ENCODE measurements at places on chromosomes 16 and 17. TPM values are rescaled to one million over a fixed set of nuclear protein-coding genes. Genes with fewer than 3 reads are reported as not detected.

- no peak overlapping the region for H3K4me3 ChIP-seq
- H3K4me1 ChIP-seq: no peaks in the 10 kb centered on the region
- no peaks in the 10 kb centered on the region for H3K36me3 ChIP-seq
- H3K27ac ChIP-seq: no peak overlapping the region
- DNase-seq: no peak
Measured at GRCh38 chr17:15216481-15216880, 48.6 kb downstream of the PMP22 start.

DNA sequence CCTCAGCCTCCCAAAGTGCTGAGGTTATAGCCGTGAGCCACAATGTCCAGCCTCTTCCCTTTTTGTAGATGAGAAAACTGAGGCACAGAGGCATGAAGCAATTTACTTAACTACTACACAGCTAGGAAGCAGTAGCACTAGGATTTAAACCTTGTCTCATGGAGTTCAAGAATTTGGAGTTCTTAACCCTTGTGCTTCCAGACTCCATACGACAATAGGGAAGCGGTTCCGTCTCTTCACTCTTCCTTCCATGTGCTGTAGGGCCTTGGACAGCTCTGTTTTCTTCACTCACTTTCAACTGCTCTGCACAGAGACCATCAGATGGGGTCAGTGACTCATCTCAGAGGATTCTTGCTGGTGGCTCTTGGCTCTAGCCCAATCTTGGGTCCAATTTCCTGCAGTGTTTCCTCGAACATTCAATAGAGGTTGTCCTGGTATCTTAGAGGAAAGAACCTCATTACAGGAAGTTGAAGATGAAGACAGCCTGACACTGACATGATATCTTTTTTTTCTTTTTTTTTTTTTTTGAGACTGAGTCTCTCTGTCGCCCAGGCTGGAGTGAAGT, 19.3 kb downstream of the ITGAL start:
- no peak for DNase-seq
- peaks cover 11% of the 10 kb centered on the region for H3K27me3 ChIP-seq
- no peak overlapping the region for H3K27ac ChIP-seq

- H3K27me3 ChIP-seq: no peaks in the 10 kb centered on the region
- peaks cover 54% of the 10 kb centered on the region for H3K36me3 ChIP-seq
- H3K4me3 ChIP-seq: no peak overlapping the region
- peaks cover 50% of the 10 kb centered on the region for H3K4me1 ChIP-seq
- H3K27ac ChIP-seq: no peak overlapping the region
Measured at GRCh38 chr17:81980707-81981343, 3.4 kb downstream of the ASPSCR1 start.

GRCh38 chr16:11501632-11502031, 85.1 kb downstream of the LITAF start:
- no peak overlapping the region for H3K4me3 ChIP-seq
- DNase-seq: no peak
- no peak overlapping the region for H3K27ac ChIP-seq
- H3K4me1 ChIP-seq: peaks cover 24% of the 10 kb centered on the region

DNA sequence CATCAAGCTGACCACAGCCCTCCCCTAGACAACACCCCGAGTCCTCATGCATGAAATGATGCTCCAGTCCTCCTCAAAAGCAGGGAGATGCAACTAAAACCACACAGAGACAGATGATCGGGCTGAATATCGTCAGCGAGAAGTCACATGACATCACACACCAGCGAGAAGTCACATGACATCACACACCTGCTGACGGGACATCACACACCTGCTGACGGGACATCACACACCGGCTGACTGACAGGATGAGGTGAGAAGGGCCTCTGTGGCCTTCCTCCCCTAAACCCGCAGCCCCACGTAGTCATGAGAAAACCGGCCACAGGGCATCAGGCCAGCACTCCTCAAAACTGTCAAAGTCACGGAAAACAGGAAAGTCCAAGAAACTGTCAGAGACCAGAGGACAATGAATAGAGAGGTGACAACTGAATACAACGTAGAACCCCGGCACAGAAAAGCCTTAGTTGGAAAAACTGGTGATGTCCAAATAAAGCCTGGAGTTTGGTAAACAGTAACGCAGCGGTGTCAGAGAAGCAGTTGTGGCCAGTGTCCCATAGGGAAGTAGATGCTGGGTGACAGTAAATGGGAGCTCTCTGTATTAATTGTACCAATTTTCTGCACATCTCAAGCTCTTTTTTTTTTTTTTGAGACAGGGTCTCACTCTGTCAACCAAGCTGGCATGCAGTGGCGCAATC, 14.3 kb downstream of the LITAF start:
- H3K36me3 ChIP-seq: peaks cover 20% of the 10 kb centered on the region
- no peaks in the 10 kb centered on the region for H3K27me3 ChIP-seq
- peaks cover 31% of the 10 kb centered on the region for H3K4me1 ChIP-seq
- H3K27ac ChIP-seq: peak overlapping the region; percentile 60

DNA sequence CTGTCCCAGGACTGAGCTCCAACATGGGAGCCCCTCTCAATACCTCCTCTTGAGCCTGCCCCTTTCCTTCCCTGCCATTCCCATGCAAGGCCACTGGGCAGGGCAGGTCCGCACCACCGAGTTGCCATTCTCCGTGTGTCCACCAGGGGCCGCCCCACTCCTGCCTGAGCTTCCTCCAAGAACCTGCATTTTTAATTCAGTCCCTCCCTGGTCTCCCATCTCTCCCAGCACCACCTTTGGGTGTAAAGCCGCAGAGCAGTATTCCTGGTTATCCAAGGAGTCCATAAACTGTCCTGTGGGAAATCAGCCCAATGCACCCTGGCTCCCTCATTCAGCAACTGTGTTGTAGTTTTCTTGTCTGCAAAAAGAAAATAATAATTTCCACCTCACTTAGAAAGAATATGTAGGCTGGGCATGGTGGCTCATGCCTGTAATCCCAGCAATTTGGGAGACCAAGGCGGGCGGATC, 15.9 kb upstream of the ANKRD40CL start:
- H3K27me3 ChIP-seq: no peaks in the 10 kb centered on the region
- peaks cover 27% of the 10 kb centered on the region for H3K4me1 ChIP-seq
- no peak overlapping the region for H3K4me3 ChIP-seq

DNA sequence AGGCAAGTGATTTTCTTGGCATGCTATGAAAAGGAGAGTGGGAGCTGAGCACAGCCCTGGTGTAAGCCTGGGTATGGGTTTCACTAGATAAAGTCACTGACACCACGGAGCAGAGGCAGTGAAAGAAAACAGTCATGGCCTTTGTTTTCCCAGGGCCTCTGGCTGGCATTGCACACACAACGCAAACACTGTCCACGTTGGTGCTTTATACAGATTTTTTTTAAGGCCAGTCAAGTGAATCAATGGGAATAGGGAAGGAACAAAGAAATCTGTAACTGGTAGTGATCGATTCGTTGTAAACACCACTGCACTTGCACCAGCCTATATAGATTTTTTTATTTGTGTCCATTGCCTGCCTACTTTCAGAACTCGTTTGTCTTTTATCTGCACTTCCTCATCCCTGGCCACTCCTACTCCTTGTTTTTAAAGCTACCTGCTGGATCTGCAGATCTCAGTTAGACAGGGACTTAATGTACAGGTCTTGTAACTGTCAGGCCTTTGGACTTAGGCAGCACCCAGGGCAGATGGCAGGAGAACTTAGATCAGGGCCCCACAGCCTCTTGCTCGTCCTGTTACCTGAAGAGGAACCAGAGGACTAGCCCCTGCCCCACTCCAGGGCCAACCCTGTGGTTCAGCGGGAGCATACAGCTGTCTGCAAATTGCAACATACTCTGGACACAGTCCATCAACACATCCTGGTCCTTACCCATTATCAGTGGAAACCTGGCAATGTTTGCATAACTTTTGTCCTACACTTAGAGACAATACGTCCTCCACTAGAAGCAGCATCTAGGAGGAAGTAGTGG, 10.6 kb upstream of the TMIGD1 start:
- peaks cover 59% of the 10 kb centered on the region for H3K4me1 ChIP-seq
- no peaks in the 10 kb centered on the region for H3K27me3 ChIP-seq
- H3K36me3 ChIP-seq: no peaks in the 10 kb centered on the region
- H3K27ac ChIP-seq: peak overlapping the region; percentile 83
- H3K4me3 ChIP-seq: no peak overlapping the region

GRCh38 chr17:70168977-70169708, at the start of gene KCNJ2:
KCNJ2 (plus strand) TSS chr17:70169532; CDS start chr17:70175040, 5,508 bp downstream.
- peaks cover 11% of the 10 kb centered on the region for H3K4me1 ChIP-seq
- H3K4me3 ChIP-seq: peak within 1 kb of the TSS; percentile 77
- no peaks in the 10 kb centered on the region for H3K36me3 ChIP-seq
- peaks cover 20% of the 10 kb centered on the region for H3K27me3 ChIP-seq
- DNase-seq: peak; percentile 96

DNA sequence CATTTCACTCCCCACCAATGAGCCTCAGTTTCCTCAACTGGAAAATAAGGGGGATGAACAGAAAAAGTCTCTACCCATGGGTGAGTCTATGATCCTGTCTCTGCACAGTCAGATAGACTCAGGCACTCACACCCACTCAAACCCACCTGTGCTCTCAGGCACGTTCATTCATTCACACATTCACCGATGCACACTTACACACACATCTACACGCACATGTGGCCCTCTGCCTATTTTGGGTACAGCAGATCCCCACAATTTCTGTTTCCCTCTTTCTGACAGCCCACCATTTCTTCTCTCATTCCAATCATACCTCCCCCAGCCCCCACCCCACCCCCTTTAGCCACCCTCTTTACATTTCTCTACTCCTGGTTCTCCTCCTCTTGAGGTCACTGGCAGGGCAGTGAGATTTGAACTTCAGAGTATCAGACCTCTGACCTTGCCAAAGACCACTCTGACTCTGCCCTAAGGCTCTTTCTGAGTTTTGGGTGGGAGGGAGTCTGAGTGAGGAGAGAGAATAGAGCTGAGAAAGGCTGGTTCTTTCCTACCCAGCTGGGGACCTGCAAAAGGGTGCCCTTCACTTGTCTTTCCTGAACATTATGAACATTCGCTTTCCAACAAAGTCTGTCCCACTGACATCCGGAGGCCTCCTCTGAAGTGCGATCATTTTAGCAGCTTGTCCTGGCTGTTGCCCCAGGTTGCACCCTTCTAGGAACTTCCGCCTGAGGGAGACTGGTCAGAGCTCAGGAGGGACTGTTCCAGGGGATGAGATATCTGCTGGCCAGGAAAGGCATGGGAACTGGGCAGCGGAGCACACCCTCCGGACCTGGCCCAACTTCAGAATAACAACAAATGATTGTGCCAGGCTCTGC, 10.1 kb upstream of the COL1A1 start:
- DNase-seq: peak; percentile 33
- no peak overlapping the region for H3K4me3 ChIP-seq
- H3K27me3 ChIP-seq: no peaks in the 10 kb centered on the region
- no peaks in the 10 kb centered on the region for H3K36me3 ChIP-seq

- peak; percentile 62 for DNase-seq
- H3K27ac ChIP-seq: peak overlapping the region; percentile 84
- H3K27me3 ChIP-seq: no peaks in the 10 kb centered on the region
- peaks cover 22% of the 10 kb centered on the region for H3K36me3 ChIP-seq
Measured at GRCh38 chr16:11783319-11784037, 13.6 kb downstream of the ZC3H7A start.

DNA sequence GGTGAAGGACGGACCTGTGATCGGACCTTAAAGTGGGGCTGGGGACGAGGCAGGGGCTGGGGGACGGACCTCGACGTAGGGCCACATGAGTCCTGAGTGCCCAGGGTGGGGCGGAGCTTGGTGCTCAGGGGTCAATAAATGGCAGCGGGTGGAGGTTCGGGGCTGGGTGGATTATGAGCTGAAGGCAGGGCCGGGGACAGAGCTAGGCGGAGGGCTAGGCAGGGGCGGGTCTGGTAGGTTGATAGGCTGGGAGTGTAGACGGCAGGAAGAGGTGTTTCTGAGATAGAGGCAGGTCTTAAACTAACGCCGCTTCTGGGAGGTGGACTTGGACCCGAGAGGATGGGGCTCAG, 733 bp downstream of the CHRNB1 start:
- peak; percentile 82 for DNase-seq
- H3K4me1 ChIP-seq: peaks cover 13% of the 10 kb centered on the region
- H3K36me3 ChIP-seq: no peaks in the 10 kb centered on the region
- H3K27ac ChIP-seq: no peak overlapping the region
- H3K27me3 ChIP-seq: no peaks in the 10 kb centered on the region

DNA sequence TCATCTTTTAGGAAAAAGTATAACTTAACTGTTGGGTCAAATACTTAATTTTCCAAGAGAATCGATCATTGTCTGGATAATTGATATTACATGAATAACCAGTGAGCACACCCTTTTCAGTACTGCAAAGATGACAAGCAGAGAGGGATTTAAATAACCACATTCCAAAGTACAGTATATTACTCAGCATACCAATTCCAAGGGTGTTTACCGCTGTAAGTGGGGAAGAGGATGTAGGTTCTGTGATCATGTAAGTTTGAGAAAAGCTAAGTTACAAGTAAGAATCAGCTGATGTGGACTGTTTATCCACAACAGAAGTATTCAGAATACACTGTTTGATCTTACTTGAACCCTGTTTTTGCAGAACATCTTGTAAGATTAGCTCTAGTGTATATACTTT, 6.1 kb downstream of the GDE1 start:
- no peaks in the 10 kb centered on the region for H3K27me3 ChIP-seq
- H3K36me3 ChIP-seq: peaks cover 4% of the 10 kb centered on the region
- H3K27ac ChIP-seq: no peak overlapping the region
- H3K4me1 ChIP-seq: peaks cover 72% of the 10 kb centered on the region

- H3K36me3 ChIP-seq: peaks cover 35% of the 10 kb centered on the region
- peak within 1 kb of the TSS; percentile 98 for H3K27ac ChIP-seq
Measured at GRCh38 chr17:15999141-15999973, at the start of the genes TTC19 and ZSWIM7. TTC19 (plus strand) TSS chr17:15999824; CDS start chr17:15999849, 25 bp downstream. ZSWIM7 (minus strand) TSS chr17:15999704; CDS start chr17:15999594, 110 bp downstream.

DNA sequence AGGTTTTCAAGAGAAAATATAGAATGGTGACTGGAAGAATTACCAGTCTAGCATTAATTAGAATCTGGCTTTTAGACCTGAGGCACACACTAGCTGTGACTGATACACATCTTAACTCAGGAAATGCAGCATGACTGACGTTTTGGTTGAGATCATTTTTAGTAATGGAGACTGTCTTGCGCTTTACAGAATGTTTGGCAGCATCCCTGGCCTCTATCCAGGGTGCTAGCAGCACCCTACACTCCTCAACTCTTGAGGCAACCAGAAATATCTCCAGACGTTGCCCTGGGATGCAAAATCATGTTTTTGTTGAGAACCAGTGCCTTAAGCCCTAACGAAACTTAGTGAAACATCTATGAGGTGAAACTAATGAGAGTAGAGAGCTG, 109.0 kb downstream of the HS3ST3A1 start:
- H3K4me1 ChIP-seq: no peaks in the 10 kb centered on the region
- H3K36me3 ChIP-seq: no peaks in the 10 kb centered on the region

The SAMD14 gene
- 1.9 TPM for total RNA-seq

The OR4D1 gene
- total RNA-seq: not detected

The TMC5 gene
- 28.3 TPM for total RNA-seq
